ENCODE measurements at places on chromosomes 3 and 15. TPM values are rescaled to one million over a fixed set of nuclear protein-coding genes. Genes with fewer than 3 reads are reported as not detected.

CX3CR1 gene
- total RNA-seq, result not detected

DNA sequence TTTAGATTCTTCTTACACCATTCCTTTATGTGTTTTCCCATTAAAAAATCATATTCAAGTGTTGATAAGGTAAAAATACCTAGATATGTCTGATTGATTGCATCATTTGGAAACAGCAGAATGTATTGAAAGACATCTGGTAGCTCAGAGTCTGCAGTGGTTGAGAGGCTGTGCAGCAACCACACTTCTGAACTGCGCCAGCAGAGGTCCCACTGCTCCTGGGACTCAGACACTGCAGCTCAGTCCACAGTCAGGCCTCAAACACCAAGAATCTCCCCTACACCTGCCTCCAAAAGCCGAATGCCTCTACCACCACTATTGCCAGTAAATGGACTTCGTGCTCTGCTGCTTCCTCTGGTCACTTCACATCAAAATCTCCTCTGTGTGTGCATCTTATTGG is 176.9 kb upstream of the LMCD1 start:
- DNase-seq, result peak; percentile 58

- DNase-seq, result no peak
Observed at GRCh38 chr3:130345487-130346079, at the start of gene COL6A5. Gene COL6A5, plus strand, starts transcription at chr3:130345672. Its CDS starts 27,967 bp downstream, at chr3:130373639.

DNA sequence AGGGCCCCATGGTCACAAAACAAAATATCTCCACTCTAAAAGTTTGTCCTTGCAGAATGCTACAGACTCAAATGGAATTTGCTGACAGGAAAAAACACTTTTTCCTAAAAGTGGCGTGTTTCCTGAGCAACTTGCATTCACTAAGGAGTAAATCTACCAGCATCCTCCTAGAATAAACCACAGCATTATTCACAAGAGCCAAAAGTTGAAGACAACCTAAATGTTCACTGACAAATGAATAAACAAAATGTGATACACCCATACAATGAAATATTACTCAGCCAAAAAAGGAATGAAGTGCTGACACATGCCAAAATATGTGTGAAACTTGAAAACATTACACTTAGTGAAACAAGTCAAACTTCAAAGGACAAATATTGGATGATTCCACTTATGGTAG is 28.9 kb downstream of the ITGB5 start:
- no peak for DNase-seq

DNA sequence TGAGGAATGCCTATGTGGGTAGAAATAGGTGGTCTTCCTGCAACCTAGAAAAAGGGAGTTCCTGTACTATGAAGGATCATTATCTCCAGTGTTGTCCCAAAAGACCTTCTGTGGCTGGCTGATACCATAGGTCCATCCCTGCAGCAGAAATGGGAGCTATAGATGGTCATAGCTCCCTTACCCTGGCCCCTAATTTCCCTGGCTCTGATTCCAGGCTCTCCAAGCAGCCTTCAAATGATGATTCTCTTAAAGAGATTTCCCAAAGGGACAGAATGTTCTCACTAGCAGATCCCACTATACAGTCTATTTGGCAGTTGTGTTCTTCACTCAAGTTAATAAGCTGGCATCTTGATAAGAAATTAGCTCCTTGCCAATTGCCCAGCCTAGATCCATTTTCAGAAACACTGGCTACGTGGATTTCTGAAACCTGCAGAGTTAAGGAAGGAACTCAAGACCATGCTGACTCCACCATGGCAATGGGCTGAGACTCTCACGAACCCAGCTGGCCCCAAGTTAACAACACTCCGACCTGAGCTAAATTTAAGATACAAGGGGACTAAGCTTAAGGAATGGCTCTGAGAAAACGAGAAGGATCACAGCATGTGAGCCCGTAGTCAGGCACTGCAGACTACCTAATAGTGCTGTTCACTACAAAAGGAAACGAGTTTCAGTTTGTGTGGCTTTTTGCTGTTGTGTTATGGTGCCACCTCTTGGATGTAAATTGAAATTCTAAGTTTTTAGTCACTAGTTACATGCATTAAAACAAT is 11.4 kb downstream of the C15orf40 start:
- DNase-seq, result peak; percentile 75

GRCh38 chr3:52068730-52069129 is 12.4 kb upstream of the DUSP7 start:
- no peak for DNase-seq

DNA sequence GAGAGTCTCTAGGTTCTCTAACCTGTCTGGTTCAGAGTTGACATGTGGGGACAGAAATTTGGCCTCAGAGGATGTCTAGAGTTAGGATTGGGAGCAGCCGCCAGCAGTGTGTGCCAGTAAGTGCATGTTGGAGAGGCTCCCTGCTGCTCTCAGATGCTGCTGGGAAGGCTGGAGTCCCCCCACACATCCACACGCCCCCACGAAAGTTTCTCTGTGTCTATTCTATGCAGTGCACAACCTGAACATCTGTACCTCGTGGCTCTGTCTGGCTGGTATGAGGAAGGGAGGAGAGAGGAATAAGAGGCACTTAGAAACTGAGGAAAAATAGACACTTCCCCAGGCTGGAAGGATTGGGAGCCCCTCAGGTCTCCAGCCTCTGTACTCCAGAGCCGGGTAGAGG is 131.8 kb downstream of the RAB11A start:
- DNase-seq, result no peak

GRCh38 chr3:143914257-143914656 is 57.4 kb upstream of the DIPK2A start:
- no peak for DNase-seq

DVL3 gene
- 50.6 TPM for total RNA-seq

LRIG1 gene
- 2.9 TPM for total RNA-seq

- no peak for DNase-seq
Observed at GRCh38 chr3:45442679-45443253, 54.4 kb downstream of the LARS2 start.

DNA sequence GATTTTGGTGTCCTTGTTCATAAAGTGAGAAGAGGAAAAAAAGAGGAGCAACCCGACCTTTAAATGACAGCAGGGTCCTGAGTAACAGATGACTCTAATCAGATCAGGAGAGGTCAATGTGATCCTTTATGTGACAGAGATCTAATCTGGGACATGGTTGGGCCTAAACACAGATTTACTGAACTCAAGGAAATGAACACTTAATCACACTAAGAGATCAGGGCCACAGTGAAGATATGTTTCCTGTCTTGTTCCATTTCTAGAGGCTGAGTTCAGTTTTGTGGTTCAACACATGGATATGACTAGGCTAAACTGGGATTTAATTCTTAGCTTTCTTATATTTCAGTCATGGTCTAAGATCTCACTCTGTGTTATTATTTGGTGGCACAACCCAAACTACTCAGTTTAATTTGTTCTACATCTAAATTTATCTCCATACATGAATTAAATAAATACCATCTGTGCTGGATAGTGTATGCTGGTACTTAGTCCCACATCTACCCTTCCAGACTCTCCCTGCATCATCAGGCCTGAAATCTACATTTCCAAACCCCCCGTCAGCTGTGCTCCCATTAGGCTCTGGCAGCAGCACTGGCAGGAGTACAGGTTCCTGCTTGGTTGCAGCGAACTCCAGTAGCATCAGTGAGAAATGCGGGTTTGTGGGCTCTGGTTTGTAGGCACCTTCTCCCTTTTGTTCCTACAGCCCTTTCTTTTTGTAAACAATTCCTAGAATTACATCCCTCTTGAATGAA is 22.6 kb downstream of the SFMBT1 start:
- DNase-seq, result no peak

GRCh38 chr3:53188720-53189119 is 27.7 kb downstream of the PRKCD start:
- no peak for DNase-seq

All from PC-3 (cell line).